Stimulated activated CD8-positive, alpha-beta memory T cell treated with anti-CD3 and anti-CD28 coated beads, Interleukin-15, amount 100 ng/mL, for 24 hours (primary cell): ENCODE measurements at places on chromosomes 4 and X.

DNA sequence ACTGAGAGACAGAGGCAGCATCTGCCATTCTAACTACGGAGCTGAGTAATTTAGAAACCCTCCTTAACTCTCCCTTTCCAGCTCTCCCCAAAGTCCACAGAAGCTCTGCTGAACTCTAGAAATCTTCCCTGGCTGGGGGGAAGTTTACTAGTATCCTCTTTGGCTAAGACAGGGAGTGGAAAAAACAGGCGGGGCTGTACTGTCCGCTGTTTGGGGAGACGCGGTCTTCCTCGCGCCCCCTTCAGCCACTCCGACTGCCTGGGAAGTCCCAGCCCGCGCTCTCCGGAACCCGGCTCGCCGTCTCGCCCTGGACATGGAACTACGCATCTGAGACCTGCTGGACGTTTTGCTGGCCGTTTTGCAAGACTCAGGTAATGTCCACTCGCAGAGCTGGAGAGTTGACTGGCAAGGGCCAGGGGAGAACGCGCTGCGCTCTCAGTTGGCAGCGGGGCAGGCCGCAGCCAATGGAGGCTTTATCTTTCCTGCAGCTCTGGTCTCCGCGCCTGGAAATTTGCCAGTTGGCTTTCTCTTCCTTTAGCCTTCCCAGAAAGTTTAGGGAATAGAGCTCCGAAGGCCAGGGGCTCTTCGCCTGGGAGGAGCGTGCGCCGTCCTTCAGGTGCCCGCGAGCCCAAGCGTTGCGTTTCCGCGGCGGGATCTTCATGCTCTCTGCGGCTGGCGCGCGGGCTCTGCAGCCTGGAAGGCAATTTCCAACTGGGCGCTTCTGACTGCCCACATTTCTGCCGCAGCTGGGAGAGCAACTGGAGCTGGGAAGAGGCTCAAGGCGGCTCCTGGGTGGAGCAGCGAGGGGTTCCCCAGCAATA, 892 bp downstream of the IL1RAPL2 start:
- DNase-seq: no peak

DNA sequence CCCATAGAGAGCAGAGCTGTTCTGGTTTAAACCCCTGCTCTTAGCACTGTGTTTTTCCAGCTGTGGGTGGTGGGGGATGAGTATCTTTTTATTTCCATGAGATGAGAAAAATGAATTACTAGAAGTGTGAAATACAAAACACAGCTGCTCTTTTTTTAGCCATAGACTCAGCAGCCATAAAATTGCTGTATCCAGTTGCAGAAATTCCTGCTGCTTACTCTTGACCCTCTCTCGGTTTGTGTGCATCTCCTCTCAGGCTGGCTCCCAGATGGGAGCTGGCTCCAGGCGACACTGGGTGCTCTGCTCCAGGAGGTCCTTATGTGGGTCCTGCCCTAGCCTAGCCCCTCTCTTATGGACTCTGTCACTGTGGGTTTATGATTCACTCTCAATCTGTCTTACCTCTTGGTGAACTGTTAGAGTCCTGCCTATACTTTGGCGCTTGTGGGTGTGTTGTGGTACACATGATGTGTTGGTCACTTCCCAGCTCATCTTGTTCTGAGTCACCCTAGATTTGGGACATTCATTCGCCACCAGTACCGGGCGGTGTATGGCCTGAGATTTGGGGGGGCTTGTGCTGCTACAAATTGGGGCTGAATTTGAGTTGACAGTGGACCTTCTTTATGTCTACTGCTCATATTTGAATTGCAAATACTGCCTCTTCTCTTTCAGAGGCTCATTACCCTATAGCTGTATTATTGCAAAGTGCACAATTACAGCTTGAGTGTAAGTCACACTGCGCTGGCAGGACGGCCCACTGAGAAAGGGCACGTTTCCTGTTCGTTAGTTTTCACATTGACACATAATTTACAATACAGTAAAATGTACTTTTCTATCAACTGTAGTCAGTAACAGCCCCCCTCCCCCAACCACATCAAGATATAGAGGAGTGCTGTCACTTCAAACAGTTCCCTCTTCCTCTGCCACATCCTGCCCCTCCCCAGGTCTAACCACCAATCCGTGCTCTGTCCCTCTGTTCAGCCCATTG, 46.9 kb upstream of the MSANTD1 start:
- no peak for DNase-seq

DNA sequence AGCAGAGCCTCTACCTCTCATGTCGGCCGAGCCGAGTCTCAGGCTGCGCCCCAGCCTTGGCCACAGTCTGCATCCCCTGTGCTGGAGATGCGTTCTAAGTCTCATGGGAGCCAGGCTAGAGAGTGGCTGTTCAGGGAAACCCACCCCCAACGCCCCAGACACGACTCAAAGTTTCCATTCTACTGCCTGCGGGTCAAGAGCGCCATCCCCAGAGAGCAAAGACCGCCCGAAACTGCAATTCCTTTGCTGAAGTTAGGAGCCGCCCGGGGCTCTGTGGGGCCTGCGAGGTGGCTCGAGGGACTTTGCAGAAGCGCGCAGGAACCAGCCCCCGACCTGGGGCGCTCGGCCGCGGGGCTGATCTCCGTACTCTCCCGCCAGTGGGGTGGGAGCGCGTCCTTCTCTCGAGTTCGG, 10.0 kb upstream of the ELF4 start:
- DNase-seq: no peak

DNA sequence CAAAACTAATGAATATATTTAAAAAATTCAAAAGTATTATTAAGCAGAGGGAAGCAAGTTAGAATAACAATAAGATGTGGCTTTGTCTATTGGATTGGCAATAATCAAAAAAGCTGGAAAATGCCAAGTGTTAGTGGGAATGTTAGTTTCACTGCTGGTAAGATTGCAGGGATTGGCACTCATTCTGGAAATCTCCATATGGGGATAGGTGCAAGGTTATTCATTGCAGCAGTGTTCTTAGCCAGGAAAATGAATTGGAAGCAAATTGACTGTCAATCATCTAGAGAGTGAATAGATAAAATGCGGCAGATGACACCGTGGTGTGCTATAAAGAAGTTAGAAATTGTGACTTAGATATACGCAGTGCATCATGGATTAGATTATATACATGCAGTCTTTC, 1615.5 kb upstream of the PCDH7 start:
- DNase-seq: no peak

- DNase-seq: no peak
Observed at GRCh38 chr4:54548098-54548620, 109.6 kb upstream of the KIT start.

DNA sequence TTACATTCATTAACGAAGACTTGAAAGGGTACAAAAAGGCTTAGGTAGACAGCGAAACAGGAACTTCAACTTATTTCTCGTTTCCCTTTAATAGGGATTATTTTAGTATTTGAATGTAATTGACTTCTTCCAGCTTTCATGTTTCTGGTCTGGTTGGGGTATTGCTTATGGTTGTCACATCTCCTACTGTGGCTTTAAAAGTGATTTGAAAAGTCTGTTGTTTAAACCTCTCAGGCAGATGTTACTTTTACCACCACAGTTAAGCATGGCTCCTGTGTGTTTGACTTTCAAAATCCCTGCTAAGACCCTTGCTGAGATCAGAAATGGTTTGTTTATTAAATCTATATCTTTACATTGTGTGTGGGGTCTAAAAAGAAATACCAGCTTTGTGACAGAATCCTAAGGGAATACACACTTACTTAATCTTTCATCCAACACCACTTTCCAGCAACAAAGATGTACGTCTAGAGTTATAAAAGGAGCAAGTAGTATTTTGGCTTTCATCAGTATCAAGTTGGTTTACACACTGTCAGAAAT, 661.2 kb downstream of the FAT4 start:
- DNase-seq: no peak

DNA sequence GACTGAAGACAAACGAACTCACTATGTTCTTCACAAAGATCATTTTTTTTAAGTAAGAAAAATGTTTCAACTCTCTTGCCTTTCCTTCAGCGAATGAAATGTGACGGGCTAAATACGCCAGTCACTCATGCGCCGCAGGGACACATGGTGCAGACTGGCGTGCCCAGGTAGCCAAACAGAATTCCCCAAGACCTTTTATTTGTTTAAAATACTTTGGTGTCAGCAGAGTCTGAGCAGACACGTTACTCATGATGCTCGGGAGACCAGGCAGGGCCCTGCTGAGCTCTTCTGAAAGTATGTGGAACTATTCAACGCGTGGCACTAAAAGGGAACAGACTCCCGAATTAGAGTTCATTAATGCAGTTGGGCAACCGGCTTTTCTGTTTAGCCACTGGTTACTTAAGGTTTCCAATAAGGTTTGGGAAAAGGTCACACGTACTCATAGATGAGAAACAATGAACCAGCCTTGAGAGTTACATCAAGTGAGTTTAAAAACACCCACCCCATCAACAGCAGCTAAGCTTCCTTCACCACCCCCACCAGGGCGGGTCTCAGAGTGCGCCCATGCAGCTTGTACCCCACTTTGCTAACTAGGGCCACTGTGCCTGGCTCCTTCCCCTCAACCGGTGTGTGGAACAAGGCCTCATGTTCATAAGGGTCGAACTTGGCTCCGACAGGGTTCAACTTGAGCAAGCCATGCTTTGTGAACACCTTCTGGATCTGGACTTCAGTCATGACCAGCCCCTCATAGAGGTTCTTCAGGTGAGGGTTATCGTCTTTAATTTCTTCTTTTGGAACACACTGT, 7.3 kb downstream of the GRPEL1 start:
- no peak for DNase-seq

DNA sequence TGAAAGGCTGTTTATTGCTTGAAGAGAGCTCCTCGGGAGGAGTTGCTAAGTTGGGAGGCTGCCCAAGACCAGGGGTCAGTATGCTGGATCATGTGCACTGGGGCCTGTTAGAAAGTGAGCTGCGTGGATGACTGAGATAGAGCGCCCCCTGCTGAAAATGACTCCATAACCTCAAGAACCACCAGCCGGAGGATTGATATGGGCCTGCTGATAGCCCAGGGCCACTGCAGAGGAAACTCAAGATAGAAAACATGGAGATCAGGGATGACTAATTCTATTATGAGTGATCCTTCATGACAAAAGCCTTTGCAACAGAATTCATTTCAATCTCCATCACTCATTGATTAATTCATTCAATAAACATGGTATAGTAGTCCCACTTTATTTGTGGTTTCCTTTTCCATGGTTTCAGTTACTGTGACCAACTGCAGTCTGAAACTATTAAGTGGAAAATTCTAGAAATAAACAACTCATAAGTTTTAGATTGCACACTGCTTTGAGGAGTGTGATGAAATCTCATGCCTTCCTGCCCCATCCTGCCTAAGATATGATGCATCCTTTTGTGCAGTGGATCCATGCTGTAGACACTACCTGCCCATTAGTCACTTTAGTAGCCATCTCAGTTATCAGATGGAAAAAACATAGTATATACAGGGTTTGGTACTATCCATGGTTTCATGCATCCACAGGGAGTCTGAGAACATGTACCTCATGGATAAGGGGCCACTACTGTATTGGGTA, 126.7 kb upstream of the MBNL3 start:
- DNase-seq: peak; percentile 2

- DNase-seq: no peak
Observed at GRCh38 chrX:18884916-18885315, 99.0 kb downstream of the PHKA2 start.

GRCh38 chrX:56763556-56764152, 34.6 kb downstream of the NBDY start:
- DNase-seq: no peak

DNA sequence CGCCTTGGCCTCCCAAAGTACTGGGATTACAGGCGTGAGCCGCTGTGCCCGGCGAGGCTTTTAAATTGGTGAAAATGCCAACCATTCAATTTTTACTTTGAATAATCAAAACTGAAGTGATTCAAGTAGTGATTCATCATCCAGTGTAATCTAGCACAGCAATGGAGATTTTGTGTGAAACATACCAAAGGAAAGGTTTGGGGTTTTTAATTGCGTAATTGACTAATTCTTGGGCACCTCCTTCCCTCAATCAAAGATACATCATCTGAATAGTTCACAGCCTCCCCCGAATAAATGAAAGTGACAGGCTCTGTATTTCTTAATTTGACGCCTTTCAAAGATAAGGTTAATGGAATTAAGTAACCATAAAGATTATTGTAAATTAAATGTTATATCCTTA, 69.0 kb downstream of the DMD start:
- DNase-seq: no peak

- no peak for DNase-seq
Observed at GRCh38 chr4:41507291-41507947, 30.5 kb upstream of the LIMCH1 start.

- no peak for DNase-seq
Observed at GRCh38 chr4:145183023-145183422, 2.6 kb upstream of the OTUD4 start.

DNA sequence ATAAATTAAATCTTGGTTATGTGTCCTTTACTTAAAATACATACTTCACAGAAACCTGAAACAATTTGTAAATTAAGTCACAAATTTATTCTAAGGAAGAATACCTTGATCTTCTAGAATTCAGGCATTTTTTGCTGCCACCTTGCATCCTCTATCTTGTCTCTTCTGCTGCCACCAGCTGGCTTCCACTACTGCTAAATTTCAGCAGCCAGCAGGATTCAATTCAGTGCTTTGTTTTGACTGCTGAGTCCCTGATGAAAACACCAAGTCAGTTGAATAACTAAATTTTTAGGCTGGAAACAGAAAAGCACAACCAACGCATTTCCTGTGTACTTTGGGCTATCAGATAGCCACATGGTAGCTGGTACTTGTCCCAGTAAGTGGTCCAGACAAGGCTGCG, 2.4 kb upstream of the MBTPS2 start:
- no peak for DNase-seq

GRCh38 chr4:183728223-183729068, 69.4 kb downstream of the TRAPPC11 start:
- DNase-seq: no peak

GRCh38 chrX:1912193-1912592, 297.3 kb downstream of the ASMT start:
- DNase-seq: no peak

GRCh38 chr4:61872983-61873382, 672.9 kb downstream of the ADGRL3 start:
- DNase-seq: no peak

DNA sequence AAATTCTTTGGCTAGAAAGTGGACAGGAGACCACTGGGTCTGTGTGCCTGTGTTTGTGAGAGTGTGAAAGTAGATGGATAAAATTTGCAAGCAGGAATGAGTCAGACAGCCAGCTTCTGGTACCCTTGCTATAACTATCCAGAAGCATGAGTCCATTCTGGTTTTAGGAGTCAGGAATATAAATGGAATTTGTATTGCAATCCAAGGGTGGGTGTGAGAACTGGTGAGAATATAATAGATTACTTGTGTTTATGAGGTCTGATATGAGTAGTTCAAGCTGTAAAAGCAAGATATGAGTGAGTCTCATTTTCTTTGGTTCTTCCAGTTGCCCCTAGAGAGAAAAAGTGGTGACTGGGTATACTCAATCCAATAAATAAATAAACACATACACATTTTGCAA, 212.7 kb upstream of the TAPT1 start:
- DNase-seq: no peak

- no peak for DNase-seq
Observed at GRCh38 chr4:108255203-108255747, 86.5 kb upstream of the LEF1 start.

- no peak for DNase-seq
Observed at GRCh38 chrX:68490644-68491043, 8.2 kb upstream of the YIPF6 start.
